ENCODE measurements at places on chromosomes 5 and 9.
A peak's percentile ranks its signal among the peaks of the same experiment; 100 is the strongest.

- DNase-seq: no peak
Measured at GRCh38 chr5:179148703-179149170, 88.6 kb downstream of the ZNF354C start.

GRCh38 chr5:30287890-30288289 lies 905.6 kb upstream of the CDH6 start:
- no peak for DNase-seq

DNA sequence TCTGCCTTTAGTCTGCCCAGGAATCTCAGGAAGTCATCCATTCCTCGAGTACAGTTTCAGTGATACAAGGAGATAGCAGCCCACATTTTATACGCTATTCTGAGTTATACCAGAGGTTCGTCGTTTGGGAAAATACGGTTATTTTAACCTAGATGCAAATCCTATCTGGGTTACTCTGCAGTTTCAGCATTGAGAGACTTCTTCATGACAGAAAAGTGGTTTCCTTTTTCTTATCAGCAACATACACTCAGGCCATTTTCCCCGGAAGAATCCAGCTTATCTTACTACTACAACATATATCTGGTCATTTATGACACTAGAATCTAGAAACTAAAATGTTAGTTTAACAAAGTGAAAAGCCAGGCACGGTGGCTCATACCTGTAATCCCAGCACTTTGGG lies 83.4 kb upstream of the IQGAP2 start:
- no peak for DNase-seq

DNA sequence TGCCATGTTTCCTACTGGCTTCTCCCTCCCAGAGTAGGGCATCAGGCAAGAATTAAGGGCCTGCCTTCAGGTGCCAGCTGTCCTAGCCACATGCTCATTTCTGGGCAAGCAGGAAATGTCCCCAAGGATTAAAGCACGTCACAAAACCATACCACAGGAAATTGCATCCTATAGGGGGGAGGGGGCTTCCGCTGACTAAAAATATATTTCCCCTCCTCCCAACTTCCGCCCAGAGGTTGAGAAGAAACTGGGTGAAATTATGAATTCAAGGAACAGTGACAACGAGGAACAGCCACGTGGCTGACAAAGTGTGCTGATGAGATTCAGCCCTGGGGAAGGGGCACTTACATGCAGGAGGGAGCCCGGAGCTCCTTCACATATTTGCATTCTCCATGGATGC lies 4.1 kb downstream of the HBEGF start:
- no peak for DNase-seq

DNA sequence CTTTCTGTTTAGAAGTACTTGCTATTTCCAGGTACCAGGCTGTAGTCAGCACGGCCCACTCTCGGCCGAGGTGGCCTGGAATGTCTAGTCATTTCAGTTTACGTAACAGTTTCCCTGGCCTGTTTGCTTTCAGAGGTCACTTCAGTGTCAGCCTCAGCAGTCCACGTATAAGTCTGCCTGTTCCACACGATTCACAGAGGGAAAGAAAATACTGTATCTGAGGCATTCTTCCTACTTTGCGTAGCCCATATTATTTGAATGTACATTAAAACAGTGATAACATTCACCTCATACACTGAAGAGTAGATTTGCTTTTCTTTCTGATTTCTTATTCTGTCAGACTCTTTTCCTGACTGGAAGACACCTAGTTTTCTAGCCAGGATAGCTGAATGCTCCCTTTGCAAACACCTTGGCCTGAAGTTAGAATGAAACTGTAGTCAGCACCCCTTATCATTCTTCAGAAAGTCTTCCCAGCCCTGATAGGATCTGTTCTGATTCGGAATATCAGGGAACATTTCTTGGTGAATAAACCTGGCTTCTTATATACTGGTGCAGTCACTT lies 140.9 kb downstream of the AOPEP start:
- DNase-seq: no peak

DNA sequence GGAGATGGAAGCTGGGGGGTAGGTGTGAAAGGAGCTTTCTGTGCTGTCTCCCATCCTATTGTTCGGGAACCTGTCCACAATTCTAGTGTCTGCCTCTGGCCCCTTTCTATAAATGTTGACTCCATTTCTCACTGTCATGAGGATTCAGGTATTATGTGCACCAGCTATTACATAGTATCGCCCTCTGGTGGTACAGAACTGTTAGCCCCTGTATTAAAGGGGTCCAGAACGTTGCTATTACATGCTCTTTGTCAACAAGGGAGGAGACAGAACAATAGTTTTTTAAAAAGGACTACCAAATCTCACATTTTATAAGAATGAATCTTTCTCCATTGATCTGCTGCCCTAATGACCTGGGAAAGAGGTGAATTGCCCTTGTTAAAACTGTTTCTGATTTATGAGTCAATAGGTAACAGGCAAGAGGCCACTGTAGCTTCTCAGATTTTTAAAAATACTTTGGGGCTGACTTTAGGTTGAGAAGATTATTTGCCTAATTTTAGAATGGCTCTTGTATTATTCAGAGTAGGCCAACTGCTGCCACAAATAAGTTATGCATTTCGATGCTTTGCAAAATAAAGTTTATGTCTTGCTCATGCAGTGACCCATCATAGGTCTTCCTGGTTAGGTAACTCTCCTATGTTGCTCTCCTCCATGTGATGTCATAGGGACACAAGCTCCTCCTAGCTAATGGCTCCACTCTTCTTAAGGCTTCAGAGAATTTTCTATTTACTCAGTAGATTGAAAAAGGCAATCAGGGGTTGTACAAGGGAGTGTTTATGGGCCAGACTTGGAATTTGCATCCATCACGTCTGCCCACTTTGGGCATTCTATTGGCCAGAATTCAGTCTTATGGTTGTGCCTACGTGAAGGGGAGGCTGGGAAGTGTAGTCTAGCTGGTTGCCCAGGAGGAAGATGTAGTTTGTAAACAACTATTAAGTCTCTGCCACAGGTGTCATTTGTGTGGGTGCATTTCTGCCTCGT lies 20.8 kb downstream of the DCANP1 start:
- peak; percentile 12 for DNase-seq
